H9 (cell line): ENCODE measurements at places on chromosomes 4 and X. TPM values are rescaled to one million over a fixed set of nuclear protein-coding genes. Genes with fewer than 3 reads are reported as not detected.

- H3K27ac ChIP-seq: no peak overlapping the region
- H3K36me3 ChIP-seq: peaks cover 88% of the 10 kb centered on the region
- H3K4me3 ChIP-seq: peak overlapping the region; percentile 31; the same call in 1 of the 3 replicates
- no peaks in the 10 kb centered on the region; the same call in 1 of the 2 replicates for H3K4me1 ChIP-seq
- no peaks in the 10 kb centered on the region for H3K27me3 ChIP-seq
Measured at GRCh38 chrX:41338436-41338835, 4.5 kb downstream of the DDX3X start.

FAM9C gene
- total RNA-seq: 0.09 TPM in 1 of 2 replicates, not detected in the other

- DNase-seq: no peak
- H3K27me3 ChIP-seq: no peaks in the 10 kb centered on the region
- no peaks in the 10 kb centered on the region for H3K36me3 ChIP-seq
- no peaks in the 10 kb centered on the region for H3K4me1 ChIP-seq
Measured at GRCh38 chr4:56575820-56576429, 70.3 kb downstream of the ARL9 start.

- H3K36me3 ChIP-seq: peaks cover 13% of the 10 kb centered on the region
- H3K27ac ChIP-seq: no peak overlapping the region
- H3K27me3 ChIP-seq: no peaks in the 10 kb centered on the region
- no peaks in the 10 kb centered on the region for H3K4me1 ChIP-seq
- no peak overlapping the region for H3K4me3 ChIP-seq
- no peak for DNase-seq
Measured at GRCh38 chr4:81235982-81236749, 21.1 kb upstream of the PRKG2 start.

DNA sequence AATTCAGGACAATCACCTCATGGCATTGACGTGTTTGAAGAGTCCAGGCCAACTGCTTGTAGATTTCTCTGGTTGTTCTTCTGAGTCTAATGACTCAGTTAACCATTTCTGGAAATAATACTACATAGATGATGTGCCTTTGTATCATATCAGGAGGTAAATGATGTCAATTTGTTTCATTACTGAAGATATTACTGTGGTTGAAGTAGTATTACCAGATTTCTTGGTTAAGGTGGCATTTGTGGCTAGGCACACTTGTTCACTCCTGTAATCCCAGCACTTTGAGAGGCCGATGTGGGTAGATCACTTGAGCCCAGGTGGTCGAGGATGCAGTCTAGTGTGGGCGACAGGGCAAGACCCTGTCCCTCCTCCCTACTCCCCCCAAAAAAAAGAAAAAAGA lies 15.7 kb downstream of the RPL9 start:
- no peak for DNase-seq
- no peaks in the 10 kb centered on the region for H3K36me3 ChIP-seq
- no peaks in the 10 kb centered on the region for H3K4me1 ChIP-seq
- H3K4me3 ChIP-seq: no peak overlapping the region

DNA sequence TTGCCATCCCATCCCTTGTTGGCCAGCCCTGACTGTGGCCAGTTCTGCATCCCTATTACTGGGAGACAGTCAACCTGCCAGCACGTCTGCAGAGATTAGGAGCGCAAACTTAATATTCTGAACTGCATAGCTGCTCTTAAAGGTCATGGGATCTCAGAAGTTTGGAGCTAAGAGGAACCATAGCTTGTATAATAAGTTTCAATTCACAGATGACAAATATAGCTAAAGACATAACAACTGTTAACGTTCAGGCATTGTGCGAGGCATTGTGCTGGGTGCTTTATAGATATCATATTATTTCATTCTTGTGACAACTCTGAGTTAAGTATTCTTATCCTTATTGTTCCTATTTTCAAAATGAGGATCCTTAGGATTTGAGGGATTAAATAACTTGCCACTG lies 3.7 kb downstream of the SCARB2 start:
- H3K4me1 ChIP-seq: peaks cover 3% of the 10 kb centered on the region; the same call in 1 of the 2 replicates
- no peaks in the 10 kb centered on the region; the same call in 2 of the 3 replicates for H3K36me3 ChIP-seq
- H3K27ac ChIP-seq: no peak overlapping the region

GRCh38 chr4:60729194-60729593 lies 470.9 kb upstream of the ADGRL3 start:
- DNase-seq: no peak
- no peaks in the 10 kb centered on the region for H3K27me3 ChIP-seq
- H3K4me1 ChIP-seq: no peaks in the 10 kb centered on the region
- no peaks in the 10 kb centered on the region for H3K36me3 ChIP-seq
- H3K4me3 ChIP-seq: no peak overlapping the region
- no peak overlapping the region for H3K27ac ChIP-seq
